ENCODE measurements at places on chromosomes 1 and 21. TPM values are rescaled to one million over a fixed set of nuclear protein-coding genes. Genes with fewer than 3 reads are reported as not detected.

- H3K4me3 ChIP-seq, result no peak overlapping the region
- H3K4me1 ChIP-seq, result no peaks in the 10 kb centered on the region
- H3K27me3 ChIP-seq, result no peaks in the 10 kb centered on the region
- H3K36me3 ChIP-seq, result no peaks in the 10 kb centered on the region
- no peak overlapping the region for H3K27ac ChIP-seq
Measured at GRCh38 chr1:59631561-59632255, 183.0 kb upstream of the HOOK1 start.

- peaks cover 2% of the 10 kb centered on the region for H3K36me3 ChIP-seq
- DNase-seq, result no peak
- H3K4me1 ChIP-seq, result peaks cover 8% of the 10 kb centered on the region
Measured at GRCh38 chr1:41557751-41558455, 73.4 kb upstream of the EDN2 start.

GRCh38 chr1:9128166-9128519, 759 bp downstream of the GPR157 start:
- H3K36me3 ChIP-seq, result no peaks in the 10 kb centered on the region
- no peaks in the 10 kb centered on the region for H3K27me3 ChIP-seq
- H3K4me1 ChIP-seq, result peaks cover 15% of the 10 kb centered on the region
- peak overlapping the region; percentile 95 for H3K4me3 ChIP-seq
- no peak for DNase-seq

- H3K27ac ChIP-seq, result no peak overlapping the region
- H3K36me3 ChIP-seq, result peaks cover 2% of the 10 kb centered on the region
- H3K4me3 ChIP-seq, result no peak overlapping the region
- peaks cover 11% of the 10 kb centered on the region for H3K4me1 ChIP-seq
Measured at GRCh38 chr1:204989266-204990058, 53.5 kb upstream of the CNTN2 start.

The ST6GALNAC5 gene
- total RNA-seq, result not detected

The CD1D gene
- total RNA-seq, result 0.99 TPM

- H3K27me3 ChIP-seq, result no peaks in the 10 kb centered on the region
- H3K4me3 ChIP-seq, result no peak overlapping the region
- no peak overlapping the region for H3K27ac ChIP-seq
- DNase-seq, result no peak
- H3K4me1 ChIP-seq, result peaks cover 4% of the 10 kb centered on the region
- peaks cover 2% of the 10 kb centered on the region for H3K36me3 ChIP-seq
Measured at GRCh38 chr21:46307625-46308024, 16.0 kb downstream of the C21orf58 start.
